Right ventricle myocardium inferior (tissue), 1 donor: ENCODE measurements at places on chromosomes 12 and 14. TPM values are rescaled to one million over a fixed set of nuclear protein-coding genes. Genes with fewer than 3 reads are reported as not detected.

GRCh38 chr14:36700651-36701050 lies 39.0 kb downstream of the PAX9 start:
- no peak for DNase-seq

Gene USP5
- 62.0 TPM for total RNA-seq

DNA sequence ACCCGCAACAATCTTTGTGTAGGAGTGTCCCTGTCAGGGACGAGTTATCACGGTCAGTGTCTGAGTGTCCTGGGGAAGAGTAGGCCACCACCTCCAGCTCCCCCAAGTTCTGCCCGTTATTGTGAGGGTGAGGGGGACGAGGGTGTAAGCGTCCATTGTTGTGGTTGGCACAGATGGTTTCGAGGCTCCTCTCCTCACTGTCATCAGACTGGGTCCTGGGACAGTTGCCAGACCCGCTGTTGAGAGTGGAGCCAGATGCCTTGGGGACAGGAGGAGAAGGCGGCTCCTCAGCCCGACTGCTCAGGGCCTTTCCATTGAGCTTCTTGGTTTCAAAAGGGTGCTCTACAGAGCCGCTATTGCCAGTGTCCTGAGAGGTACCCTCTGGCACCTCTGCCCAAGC lies 74.9 kb upstream of the ACTN1 start:
- DNase-seq, result no peak

DNA sequence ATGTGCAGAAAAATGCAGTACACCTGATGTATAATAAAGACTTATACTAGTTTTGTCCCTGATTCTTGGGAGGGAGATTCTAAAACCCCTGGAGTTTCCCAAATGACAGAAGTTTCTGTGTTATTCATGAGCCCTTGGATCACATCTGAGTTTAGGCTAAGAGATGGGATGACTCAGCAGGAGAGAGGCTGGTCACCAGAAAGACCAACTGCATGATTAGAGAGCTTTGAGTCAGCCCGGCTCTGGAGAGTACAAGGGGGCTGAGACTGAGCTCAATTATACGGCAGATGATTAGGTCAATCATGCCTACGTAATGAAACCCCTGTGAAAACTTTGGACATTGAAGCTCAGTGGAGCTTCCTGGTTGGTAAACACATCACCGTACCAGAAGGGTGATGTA lies 174.2 kb downstream of the SSPN start:
- DNase-seq, result no peak

Gene BATF
- total RNA-seq, result 0.84 TPM

DNA sequence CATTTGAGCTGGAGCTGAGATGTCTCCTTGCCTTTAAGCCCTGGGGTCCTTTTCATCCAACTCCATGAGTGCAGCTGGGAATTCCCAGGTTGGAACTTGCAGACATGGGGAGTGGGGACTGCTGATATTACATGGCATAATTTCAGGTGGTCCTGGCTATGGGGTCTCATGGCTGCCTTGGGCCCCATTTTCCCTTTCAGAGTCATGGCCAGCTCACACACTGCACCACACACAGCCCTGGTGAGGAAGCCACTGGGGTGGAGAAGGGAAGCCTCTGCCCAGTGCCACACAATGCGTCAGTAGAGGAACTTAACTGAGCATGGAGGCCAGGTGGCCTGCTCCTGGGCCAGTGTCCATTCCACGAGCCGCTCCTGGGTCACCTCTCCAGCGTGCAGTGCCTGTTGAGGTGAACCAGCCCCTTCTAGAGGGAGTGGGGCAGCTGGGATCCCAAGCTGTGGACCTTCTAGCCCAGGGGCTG lies 17.3 kb upstream of the KRT86 start:
- DNase-seq, result no peak

Gene KLHDC1
- 7.1 TPM for total RNA-seq
